Astrocyte of the spinal cord (primary cell): ENCODE measurements at places on chromosomes 5 and 9.

GRCh38 chr5:135007305-135007704 lies 26.7 kb downstream of the PITX1 start:
- no peak for DNase-seq

DNA sequence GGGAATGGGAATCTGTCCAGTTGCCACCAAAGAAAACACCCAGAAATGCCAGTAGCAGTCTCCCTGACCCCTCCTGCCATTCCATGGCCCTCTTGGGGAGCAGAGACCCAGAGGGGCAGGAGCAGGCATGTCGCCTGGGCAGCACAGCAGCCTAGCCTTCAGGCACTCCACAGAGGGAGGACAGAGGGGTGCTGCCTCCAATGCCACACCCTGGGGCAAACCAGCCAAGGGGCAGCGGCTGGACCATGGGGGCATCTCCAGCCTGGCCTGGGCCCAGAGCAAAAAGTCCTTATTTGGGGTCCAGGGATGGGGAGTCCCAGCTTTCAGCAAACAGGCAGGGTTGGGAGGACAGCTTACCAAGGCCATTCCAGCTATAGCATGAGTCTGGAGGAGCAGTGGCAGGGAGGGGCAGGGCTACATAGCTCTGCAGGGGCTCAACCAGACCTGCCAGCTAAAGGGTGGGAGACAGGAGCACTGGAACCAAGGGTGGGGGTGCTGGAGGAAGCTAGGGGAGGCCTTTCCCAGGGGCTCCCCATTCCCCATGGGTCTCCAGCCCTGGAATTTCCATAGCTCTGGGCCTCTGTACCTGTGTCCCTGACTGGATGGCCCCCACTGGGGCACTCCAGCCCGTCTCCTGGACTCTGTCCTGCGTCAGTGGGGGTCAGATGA lies 6.7 kb downstream of the BRD3 start:
- no peak for DNase-seq

DNA sequence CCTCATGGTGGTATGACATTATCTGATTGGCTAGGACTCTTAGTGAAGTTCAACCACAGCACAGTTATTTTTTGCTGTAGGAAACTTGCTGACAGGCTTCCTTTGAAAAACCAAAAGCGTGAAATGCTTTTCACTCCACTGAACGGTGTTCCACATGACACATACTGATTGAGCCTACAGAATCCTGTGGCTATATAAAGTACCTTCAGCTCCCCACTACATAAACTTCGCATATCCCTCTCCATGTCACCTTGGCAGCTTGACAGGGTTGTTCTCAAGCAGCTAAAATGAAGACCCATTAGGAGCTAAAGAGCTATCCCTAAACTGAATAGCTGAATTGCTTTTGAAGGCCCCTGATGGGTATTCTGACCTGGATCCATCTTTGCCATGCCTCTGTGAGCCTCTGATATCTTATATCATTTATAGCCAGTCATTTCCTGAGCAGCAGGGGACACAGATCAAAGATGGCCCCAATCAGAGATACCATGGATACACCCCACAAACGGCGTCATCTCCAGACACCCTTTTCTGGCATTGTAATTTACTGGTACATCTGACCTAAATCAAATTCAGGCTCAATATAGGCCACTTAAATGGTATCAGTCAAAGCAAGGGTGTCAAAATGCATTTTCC lies 91.5 kb downstream of the APBA1 start:
- DNase-seq, result no peak

DNA sequence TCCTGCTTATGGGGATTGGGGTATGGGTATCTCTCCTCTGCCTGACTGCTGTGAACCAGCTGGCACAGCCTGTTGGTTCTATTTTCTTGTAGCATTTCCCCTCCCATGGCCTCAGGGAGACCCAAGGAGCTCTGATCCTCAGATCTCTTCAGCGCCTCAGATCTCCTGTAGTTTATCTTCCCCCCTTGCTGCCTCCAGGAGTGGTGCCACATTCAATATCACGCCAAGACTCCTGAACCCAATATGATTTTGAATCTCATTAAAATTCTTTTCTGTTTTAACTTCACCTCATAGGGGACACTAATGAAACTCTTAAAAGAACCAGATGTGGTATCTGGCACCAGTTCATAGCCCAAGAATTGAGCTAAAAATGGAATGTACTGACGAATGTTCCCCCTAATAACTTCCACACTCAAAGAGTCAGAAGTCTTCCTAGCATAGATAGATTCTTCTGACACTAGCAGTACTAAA lies 59.6 kb upstream of the LIFR start:
- DNase-seq, result peak; percentile 63

DNA sequence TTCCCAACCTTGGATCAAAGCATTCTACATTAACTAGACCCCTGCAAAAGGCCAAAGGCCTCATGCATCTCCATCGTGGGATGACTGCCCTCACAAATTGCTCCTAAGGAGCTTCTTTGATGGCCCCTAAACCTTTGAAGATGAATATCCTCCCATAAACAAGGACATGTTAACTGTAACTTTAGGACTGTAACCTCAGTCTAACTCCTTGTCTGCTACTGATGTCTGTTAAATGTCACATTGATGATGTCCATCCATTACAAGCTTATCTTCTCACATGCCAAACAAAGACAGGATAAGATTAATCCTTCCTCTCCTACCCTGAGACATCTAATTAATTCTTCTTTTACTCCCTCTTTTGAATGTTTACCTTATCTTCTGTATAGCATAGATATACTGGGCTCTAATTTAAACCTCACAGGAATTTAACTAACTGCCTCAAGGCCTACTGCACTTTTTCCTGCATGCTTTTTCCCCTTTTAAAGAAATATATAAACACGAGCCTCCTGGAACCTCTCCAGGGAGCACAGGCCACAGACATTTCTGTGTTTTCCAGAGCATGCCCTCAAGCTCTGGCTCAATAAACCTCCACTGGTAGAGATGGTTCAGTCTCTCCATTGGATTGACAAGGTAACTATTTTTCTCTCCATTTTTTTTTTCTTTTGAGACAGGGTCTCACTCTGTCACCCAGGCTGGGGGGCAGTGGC lies 90.6 kb upstream of the SLC25A48 start:
- no peak for DNase-seq

DNA sequence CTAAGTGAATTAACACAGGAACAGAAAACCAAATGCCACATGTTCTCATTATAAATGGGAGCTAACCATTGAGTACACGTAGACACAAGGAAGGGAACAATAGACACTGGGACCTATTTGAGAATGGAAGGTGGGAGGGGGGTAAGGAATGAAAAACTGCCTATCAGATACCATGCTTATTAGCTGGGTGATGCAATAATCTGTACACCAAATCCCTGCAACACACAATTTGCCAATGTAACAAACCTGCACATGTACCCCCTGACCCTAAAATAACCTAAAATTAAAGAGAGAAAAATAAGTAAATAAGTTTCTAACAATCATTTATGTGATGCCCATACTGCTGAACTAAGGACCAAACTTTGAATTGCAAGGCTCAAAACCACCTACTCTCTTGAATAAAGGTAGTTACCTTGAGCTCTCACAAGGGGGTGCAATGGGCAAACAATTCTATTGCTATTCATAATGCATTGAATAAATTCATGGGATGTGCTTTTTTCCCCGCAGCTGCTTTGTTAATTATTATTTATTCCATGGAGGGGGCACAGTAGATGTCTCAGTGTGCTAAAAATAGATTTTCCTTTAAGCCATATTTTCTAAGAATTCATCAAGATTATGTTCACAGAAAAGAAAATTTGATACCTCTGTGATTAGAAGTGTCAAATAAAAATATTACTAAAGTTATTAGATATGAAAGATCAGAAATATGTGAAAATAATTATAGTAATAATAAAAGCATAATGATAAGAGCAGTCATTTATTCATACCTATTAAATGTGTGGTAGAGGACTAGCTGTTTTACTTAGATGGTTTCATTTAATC lies 76.2 kb upstream of the PTPN3 start:
- DNase-seq, result peak; percentile 76

- DNase-seq, result no peak
Measured at GRCh38 chr5:180339583-180340183, 13.5 kb downstream of the GFPT2 start.

GRCh38 chr9:98502976-98503325 lies 205.8 kb downstream of the GABBR2 start:
- DNase-seq, result peak; percentile 18

DNA sequence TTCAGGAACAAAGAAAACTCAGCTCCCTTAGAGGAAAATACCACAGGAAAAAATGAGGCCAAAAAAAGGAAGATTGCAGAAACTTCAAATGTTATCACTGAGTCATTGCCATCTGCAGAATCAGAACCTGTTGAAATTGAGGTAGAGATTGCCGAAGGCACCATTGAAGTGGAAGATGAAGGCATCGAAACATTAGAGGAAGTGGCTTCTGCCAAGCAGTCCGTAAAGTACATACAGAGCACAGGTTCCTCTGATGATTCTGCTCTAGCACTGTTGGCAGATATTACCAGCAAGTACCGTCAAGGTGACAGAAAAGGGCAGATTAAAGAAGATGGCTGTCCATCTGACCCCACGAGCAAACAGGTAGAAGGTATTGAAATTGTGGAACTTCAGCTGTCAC lies 30.8 kb upstream of the NIM1K start:
- no peak for DNase-seq

GRCh38 chr5:133866160-133866902 lies 102.1 kb downstream of the C5orf15 start:
- DNase-seq, result no peak
